ENCODE measurements at places on chromosomes 4 and X. TPM values are rescaled to one million over a fixed set of nuclear protein-coding genes. Genes with fewer than 3 reads are reported as not detected.

GRCh38 chrX:56802428-56802827 is 73.4 kb downstream of the NBDY start:
- no peaks in the 10 kb centered on the region for H3K4me1 ChIP-seq
- no peaks in the 10 kb centered on the region for H3K27me3 ChIP-seq
- no peak overlapping the region for H3K27ac ChIP-seq
- H3K36me3 ChIP-seq = no peaks in the 10 kb centered on the region
- no peak overlapping the region for H3K4me3 ChIP-seq
- DNase-seq = no peak

RBM3 gene
- 170 TPM for total RNA-seq

BEX5 gene
- total RNA-seq = 5.8 TPM

- no peaks in the 10 kb centered on the region for H3K4me1 ChIP-seq
- H3K27me3 ChIP-seq = no peaks in the 10 kb centered on the region
- H3K36me3 ChIP-seq = no peaks in the 10 kb centered on the region
- H3K27ac ChIP-seq = no peak overlapping the region
Observed at GRCh38 chrX:150487369-150488094, 80.9 kb upstream of the MTM1 start.

- no peak overlapping the region for H3K4me3 ChIP-seq
- H3K27ac ChIP-seq = no peak overlapping the region
- no peak for DNase-seq
- no peaks in the 10 kb centered on the region for H3K36me3 ChIP-seq
- peaks cover 39% of the 10 kb centered on the region for H3K4me1 ChIP-seq
Observed at GRCh38 chr4:13546142-13546940, 2.0 kb upstream of the NKX3-2 start.

CNKSR2 gene
- 7.2 TPM for total RNA-seq

DNA sequence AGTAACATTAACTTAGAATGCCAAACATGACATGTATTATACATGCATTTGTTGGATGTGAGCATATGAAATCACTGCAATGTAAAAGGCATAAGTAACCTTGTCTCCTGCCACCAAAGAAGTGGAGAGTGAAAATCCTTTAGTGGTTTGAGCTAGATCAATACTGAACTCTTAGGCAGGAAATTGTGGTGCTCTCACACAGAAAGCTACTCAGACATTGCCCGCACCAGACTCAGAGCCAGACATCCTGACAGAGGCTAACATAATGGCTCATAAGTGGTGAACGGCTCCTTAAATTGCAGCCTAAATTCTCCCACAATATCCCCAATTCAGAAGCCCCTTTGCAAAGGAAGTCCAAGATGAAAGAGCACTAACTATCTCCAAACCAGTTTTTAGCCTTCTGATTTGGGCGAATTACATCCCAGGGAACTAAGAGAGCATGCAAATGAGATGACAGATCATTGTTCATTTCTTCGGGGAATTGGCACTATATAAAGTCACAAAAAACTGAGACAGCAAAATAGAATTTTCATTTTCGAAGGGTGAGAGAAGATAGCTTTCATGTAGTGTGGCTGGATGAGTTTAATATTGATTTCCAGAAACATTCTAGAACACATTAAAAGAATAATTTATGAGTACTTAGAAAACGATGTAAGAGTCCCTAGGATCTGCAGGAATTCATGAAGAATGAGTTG is 233.6 kb upstream of the RPS6KA3 start:
- DNase-seq = no peak
- no peaks in the 10 kb centered on the region for H3K4me1 ChIP-seq
- H3K4me3 ChIP-seq = no peak overlapping the region

DNA sequence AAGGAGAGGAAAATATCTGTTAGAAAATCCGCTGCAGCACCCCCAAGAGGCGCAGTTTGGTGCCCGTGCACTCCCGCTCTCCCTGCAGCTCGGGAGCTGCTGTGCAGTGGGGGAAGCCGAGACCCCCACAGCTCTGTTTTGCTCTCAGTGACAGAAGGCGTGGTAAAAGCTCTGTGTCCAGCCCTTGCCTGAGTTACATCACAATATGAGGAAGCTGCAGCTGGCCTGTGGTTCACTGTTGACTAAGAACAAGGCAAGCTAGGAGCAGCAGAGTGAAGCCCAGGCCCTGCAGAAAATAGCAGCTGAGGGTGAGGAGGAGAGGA is 88.5 kb upstream of the ADRA2C start:
- H3K36me3 ChIP-seq = no peaks in the 10 kb centered on the region
- H3K27ac ChIP-seq = no peak overlapping the region
- no peaks in the 10 kb centered on the region for H3K4me1 ChIP-seq

SLC26A1 gene
- 0.20 TPM for total RNA-seq

DNA sequence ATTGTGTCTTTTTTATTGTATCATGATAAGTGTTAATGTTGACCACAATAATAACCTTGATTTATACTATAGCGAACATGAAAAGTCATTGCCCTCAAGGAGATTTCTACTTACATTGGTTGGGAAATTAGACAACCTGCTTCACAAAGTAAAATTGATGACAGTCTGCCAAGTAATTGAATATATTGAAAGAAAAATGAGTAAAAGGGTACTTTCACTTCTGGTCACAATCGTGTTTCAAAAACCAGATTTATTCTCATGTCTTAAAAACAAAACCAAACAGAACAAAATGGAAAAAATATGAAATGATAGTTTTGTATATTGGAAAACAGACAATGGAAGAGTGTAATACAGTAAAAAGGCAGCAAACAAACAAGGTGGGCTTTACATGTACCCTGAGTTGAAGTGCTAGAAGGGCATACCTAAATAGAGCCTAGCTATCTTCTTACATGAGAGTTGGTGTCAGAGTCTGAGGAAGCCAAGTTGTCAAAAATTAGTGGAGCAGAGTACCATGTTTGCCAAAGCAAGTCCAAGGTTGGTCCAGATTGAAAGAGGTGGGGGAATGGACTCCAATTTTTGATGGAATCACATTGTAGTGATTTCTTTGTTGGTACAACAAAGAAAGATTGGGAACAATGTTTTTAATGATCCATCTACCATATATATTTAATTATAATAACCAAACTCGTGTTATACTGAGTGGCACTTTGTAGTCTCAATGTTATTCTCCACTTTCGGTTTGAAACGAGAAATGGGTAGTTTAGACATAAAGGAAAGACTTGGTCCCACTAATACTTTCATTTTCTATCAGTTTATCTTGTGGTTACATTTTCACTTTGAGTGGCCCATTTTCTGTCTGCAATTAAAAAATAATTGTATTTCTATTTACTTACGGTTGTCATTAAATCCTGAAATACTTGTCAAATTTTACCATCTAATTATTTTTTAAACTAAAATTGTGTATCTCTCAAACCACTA is 775.6 kb downstream of the STIM2 start:
- H3K27me3 ChIP-seq = no peaks in the 10 kb centered on the region
- H3K4me3 ChIP-seq = no peak overlapping the region
- no peak overlapping the region for H3K27ac ChIP-seq
- H3K36me3 ChIP-seq = no peaks in the 10 kb centered on the region
- no peak for DNase-seq

NSUN7 gene
- 5.7 TPM for total RNA-seq
